ENCODE measurements at places on chromosomes 13 and 19. TPM values are rescaled to one million over a fixed set of nuclear protein-coding genes. Genes with fewer than 3 reads are reported as not detected.

- no peak for DNase-seq
Observed at GRCh38 chr19:4971424-4971793, 2.5 kb downstream of the KDM4B start.

The CFAP97D2 gene
- total RNA-seq: not detected

DNA sequence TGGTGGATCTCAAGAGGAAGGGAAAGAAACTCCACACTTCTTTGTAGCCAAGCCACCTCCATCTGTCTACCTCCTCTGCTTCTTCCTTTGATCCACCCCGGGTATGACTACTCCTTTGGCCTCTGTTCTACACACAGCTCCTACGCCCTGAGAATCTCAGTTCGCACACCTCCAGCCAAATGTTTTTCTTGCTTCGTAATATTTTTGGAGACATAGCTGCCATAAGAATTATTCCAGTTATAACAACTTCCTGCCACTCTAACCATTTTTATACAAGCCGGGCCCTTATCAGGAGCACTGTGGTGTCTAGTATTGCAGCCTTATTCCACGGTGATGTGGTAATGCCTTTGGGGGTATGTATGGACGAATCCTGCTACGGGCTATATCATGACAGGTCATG, 126.7 kb downstream of the STARD13 start:
- DNase-seq: no peak

DNA sequence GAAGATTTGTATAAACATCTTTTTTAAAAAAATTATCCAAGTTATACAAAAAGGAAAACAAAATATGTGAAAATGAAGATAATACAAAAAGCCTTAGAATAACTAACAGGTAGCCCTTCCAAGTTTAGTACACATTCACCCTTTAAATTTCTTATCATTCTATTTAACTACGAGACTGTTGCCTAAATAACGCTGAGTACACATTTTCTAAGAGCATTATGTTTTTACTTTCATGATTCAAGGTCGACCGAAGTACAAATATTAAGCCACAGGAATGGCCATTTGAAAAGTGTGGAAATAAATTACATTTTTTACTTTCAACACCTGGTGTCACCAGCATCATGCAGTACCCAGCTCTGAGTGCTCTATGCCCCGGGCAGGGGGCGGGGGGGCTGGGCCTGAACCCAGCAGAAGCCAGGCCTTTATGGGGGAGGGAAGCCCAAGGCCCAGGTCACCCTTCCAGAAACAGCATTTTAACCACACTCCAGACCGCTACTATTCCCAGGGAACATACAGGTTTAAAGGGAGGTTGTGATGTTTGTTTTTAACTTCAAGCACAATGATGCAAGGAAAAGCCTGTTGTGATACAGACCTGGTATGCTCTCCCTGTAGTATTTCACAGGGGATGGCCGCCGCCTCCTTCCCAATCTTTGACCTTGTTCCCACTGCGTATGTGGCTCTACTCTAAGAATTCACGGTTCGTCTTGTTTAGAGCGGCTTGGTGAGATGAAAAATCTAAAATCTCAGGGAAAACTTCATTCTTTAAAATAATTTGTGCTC, 24.0 kb downstream of the GGACT start:
- DNase-seq: no peak

DNA sequence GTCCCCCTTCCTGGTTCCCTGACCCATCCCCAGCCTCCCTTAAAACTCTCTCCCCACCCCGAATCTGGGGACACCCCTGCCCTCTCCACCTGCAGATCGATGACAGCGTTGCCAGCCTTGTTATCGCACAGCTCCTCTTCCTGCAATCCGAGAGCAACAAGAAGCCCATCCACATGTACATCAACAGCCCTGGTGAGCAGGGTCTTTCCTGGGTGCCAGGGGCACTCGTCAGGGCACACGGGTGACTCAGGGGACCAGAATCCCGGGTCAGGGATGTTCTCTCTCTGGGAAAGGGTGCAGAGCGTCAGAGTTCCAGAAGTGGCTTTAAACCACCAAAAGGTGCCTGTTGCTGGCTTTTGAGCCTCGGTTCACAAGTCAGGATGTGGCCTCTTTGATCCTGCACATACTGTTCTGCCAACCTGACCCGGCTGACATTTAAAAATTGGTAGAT, 1.0 kb downstream of the CLPP start:
- DNase-seq: no peak

The IZUMO4 gene
- 2.4 TPM for total RNA-seq

The THSD1 gene
- total RNA-seq: 6.7 TPM
